ENCODE measurements at places on chromosomes 4 and X.

- DNase-seq, result peak; percentile 40
These were observed 2.4 kb downstream of the LONRF3 start for GRCh38 chrX:118976599-118977340.

GRCh38 chr4:173937631-173938270, 345.7 kb downstream of the FBXO8 start:
- DNase-seq, result no peak

- DNase-seq, result no peak
These were observed 9.8 kb downstream of the ATP2B3 start for GRCh38 chrX:153527208-153527607.

GRCh38 chrX:130060122-130061069, 49.9 kb downstream of the ELF4 start:
- DNase-seq, result peak; percentile 85

- no peak for DNase-seq
These were observed 389.5 kb upstream of the GRID2 start for GRCh38 chr4:91914176-91914804.

DNA sequence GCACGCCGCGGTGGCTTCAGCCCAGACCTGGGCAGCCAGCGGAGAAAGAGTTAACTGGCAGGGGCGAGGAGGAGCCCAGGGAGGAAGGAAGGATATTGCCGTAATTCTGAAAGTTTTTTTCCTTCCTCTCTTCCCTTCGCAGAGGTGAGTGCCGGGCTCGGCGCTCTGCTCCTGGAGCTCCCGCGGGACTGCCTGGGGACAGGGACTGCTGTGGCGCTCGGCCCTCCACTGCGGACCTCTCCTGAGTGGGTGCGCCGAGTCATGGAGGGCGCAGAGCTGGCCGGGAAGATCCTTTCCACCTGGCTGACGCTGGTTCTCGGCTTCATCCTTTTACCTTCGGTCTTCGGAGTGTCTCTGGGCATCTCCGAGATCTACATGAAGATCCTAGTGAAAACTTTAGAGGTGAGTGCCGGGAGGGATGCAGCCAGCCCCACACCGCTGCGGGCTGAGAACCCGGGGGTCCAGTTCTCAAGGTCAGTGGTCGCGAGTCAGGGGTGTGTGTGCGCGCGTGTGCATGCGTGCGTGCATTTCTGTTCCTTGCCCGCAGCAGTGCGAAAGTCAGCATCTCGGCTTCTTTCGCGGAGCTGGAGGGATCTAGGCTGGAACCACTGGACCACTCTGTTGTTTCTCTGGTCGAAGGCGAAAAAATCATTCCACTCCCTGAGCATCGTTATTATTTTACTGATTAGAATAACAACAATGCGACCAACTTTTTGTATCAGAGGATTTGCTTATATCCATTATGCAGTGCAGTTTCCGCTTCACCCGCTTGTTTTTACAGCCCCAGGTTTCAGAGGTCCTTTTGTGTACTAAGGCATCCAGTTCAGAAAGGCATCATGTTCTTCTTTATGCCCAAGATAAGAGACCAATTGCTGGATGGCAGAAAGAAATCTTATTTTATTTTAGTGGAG, 709 bp downstream of the GPAT3 start:
- peak; percentile 28 for DNase-seq

GRCh38 chr4:143046906-143047305, 137.8 kb upstream of the USP38 start:
- no peak for DNase-seq

- no peak for DNase-seq
These were observed 125.4 kb upstream of the ZCCHC13 start for GRCh38 chrX:74178536-74178935.

DNA sequence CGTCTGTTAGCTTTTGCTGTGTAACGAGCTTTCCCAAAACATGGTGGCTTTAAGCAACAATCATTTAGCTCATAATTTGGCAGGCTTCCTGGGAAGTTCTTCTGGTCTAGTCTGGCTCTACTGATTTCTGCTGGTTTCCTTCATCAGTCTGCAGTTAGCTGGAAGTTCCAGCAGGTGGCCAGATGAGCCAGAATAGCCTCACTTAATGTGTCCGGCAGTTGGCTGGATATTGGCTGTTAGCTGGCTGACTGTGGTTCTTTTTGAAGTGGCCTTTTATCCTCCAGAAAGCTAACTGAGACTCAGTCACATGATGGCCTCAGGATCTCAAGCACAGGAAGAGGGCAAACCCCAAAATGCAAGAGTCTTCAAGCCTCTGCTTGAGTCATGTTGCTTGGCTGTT, 34.9 kb downstream of the FTHL17 start:
- DNase-seq, result peak; percentile 20

GRCh38 chr4:76426272-76426671, 5.3 kb upstream of the CCDC158 start:
- no peak for DNase-seq

DNA sequence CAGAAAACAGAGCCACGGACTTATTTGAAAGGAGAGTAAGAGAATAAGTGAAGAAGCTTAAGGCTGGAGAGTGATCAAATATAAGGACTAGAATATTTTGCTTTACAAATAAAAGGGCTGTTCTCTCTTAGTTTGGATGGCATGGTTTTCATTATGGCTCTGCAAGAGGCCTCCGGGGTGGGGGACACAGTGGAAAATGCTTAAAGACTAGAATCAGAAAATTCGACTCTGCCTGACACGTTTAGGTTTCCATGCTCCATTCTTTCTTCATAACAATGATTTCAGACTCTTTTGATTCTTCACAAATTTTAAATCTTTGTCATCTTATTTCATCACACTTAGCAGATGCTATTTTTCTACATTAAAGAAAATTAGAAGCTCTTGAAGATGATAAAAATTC, 632.4 kb upstream of the BOD1L1 start:
- no peak for DNase-seq

DNA sequence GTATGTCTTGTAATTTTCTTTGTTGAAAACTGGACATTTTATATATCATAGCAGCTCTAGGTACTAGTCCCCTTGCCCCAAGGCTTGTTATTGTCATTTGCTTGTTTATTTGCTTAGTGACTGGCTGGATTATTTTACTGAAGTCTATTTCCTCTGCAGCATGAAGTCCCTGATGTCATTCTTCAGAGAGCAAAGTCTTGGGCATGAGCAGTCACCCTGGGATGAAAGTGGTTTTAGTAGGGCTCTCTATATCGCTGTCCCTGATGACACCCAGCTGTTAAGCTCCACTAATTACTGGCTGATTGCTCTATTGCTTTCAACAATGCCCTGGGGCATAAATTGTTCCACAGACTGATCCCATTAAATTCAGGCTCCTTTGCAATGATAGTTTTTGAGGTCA, 113.5 kb upstream of the USP9X start:
- DNase-seq, result no peak

GRCh38 chr4:19134685-19135084, 1113.1 kb upstream of the LCORL start:
- DNase-seq, result no peak

DNA sequence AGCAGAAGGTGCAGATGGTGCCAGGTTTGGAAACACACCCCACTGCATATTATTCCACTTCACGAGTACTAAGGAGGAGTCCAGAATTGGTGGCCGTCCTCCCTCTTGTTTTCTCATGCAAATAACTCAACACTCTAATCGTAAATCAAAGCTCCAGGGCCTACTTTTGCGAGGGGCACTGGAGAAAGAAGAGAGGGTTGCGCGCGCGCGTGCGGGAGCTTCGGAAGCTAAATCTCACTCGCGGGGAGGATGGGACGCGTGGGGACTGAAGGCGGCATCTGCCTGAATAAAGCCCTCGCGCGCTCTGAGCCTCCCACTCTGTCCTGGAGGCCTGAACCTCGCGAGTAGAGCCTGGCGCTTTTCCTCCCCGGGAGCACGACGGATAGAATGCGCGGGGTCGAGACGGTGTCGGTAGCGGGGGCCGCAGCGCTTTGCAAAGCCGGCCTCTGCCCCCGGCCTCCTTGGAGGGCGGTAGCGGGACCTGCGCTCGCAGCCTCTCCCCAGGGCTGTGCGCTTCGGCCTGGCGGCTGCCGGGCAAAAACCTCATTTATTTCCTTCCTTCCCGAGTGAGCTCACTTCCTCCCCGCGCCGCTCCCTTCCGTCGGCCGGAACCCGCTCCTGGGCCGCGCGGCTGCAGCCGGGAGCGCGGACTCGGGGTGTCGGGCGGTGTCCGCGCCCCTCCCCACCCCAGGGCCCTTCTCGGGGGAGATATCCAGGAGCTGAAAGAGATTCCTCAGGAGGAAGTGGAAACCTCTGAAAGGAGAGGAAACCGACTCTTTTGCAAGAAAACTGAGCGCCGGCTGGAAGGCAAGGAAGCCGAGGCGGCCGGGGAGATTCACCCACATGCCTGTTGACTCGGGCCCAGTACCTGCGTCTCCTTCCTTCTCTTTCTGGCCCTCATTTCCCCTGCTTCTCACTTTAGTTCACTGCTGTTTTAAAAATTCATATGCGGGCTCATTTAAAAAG, 20.7 kb downstream of the HAND2 start:
- peak; percentile 55 for DNase-seq

GRCh38 chr4:99248714-99249113, 29.7 kb upstream of the ADH6 start:
- DNase-seq, result no peak

DNA sequence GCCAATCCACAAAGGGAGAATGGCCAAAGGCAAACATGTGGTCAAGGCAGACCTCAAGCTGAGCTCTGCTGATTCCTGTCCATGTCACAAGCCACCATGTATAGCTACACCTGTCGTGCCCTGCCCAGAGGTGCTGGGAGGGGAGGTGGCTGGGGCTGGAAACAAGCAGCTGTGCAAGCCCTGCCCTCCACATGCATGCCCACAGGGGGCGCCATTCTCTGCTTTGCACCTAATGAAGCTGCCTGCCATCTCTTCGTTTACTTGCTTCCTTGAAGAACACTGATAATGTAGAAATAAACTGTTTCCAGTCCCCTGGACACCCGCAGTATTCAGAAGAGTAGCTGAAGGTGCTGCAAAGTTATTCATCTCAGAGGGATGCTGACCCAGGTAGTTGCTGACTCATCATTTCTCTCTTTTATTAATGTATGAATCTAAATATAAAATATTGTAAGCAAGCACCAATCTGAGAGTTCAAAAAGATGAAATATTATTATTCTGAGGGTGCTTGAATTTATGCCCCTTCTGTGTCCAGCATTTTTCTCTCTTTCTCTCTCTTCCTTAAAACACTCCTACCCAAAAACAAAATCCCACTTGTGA, 278.6 kb downstream of the ADGRA3 start:
- DNase-seq, result peak; percentile 66

GRCh38 chrX:44106864-44107263, 133.7 kb upstream of the NDP start:
- no peak for DNase-seq

GRCh38 chr4:185782523-185782922, 29.5 kb downstream of the SORBS2 start:
- DNase-seq, result no peak

DNA sequence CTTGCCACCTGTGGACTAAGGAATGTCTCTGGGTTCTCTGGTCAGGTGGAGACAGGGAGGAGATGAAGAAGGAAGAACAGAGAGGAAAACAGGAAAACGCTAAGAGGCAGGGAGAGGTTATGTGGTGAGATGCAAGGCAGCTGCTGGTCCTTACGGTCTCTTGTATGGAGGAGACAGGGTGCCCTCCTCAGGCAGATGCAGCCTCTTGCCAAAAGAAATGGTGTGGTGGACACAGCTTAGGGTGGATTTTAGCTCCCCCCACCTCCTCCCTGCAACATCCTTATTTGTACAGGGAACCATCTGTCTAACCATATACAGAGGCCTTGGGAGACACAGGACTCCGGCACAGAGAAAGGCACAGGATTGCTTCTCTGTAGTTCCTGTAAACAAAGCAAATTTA, 9.7 kb downstream of the OCIAD2 start:
- DNase-seq, result no peak

DNA sequence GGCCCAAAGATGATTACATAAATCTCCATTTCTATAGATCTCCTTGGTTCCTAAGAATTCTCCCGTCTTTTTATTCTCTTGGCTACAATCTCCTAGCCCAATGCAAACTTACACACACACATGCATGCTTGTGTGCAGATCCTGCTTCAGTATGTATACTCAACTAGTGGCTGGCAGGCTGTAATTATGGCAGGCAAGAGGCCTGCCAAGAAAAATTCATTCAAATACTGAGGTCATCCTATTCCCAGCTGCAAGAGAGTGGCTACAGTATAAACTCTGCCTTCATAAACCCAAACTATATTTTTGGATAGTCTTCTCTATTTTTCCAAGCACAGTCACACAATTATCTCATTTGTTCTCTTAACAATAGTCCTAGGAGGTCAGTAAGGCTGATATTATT, 95.2 kb downstream of the SHROOM4 start:
- DNase-seq, result no peak

- DNase-seq, result no peak
These were observed 186.7 kb downstream of the TENM3 start for GRCh38 chr4:182429896-182430295.

- DNase-seq, result no peak
These were observed 17.1 kb upstream of the PCDH10 start for GRCh38 chr4:133131829-133132460.

- DNase-seq, result no peak
These were observed 402.4 kb downstream of the PACRGL start for GRCh38 chr4:21102667-21103066.

- DNase-seq, result no peak
These were observed 627.9 kb downstream of the IQCM start for GRCh38 chr4:149187726-149188125.

DNA sequence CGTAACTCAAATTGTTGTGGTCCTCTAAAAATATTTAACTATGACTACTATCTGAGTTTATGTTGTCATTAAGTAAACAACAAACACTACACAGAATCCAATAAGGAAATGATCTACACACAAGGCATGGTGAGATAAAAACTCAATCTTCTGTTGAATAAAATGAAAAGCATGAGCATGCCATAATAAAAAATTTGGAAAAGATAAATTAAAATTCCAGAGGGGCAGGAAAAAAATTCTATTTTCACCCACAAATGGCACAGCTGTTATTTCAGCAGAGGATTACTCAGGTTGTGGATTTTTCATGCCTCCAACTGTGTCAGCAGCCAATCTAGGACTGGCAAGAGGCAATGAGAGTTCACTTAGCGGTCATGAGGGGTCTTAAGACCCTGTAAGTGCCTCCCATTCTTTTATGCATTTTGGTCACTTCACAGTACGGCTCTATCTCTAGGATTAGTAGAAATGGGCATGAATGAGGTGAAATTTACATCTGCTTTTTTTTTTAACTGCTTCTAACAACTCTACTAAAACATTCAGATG, 639.8 kb upstream of the DIPK2B start:
- no peak for DNase-seq

DNA sequence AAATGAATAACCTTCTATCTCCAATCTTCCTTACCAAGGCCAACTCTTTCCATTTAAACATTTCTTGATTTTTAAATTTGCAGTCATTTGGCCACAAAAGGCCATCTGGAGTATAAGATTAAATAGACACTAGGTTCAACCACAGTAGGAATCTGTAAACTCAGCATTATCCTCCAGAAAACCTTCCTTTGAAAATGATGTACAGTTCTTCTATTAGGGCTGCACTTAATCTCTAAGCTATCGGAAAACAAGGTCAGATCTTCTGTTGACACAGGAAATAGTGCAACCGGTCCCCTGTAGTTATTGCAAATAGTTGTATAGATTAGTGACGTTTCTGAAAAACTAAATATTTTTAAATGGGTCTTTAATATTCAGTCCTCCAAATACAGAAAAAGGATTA, 359.0 kb upstream of the ATOH1 start:
- no peak for DNase-seq

GRCh38 chrX:41761702-41762101, 37.7 kb downstream of the GPR82 start:
- no peak for DNase-seq

GRCh38 chrX:9352694-9353411, 112.0 kb upstream of the TBL1X start:
- peak; percentile 53 for DNase-seq

GRCh38 chr4:171979461-171979860, 166.3 kb downstream of the GALNTL6 start:
- no peak for DNase-seq
